ENCODE measurements at places on chromosomes 11 and 22.

GRCh38 chr22:40612291-40612751 is 24.2 kb downstream of the MRTFA start:
- DNase-seq: no peak

DNA sequence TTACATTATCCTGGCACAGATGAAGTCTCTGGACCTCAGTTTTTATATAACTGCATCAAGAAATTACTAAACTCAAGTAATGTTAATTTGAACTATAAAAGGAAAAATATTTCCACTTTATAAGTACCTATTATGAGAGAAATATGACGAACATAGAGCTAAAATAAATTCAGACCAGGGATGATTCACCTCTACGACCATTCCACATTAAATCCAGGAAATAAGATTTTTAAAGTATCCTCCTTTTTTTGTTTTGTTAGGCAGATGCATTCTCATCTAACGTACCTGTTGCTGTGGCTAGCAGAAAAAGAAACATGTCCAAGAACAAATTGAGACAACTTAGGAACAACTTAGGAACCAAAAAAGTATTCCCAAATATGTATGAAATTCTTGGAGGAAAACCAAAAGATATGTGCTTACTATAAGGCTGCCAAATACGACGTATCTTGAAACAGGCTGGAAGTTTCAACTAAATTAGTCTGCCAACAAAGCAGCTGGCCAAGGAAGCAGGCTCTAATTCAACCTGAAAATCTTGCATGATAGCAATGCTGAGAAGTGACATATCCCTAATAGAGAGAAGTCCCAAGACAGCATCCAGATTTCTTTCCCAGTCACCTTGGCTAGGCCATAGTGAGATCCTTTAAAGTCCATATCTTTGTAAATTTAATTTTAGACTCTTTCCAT is 15.7 kb downstream of the SPTY2D1 start:
- DNase-seq: no peak

DNA sequence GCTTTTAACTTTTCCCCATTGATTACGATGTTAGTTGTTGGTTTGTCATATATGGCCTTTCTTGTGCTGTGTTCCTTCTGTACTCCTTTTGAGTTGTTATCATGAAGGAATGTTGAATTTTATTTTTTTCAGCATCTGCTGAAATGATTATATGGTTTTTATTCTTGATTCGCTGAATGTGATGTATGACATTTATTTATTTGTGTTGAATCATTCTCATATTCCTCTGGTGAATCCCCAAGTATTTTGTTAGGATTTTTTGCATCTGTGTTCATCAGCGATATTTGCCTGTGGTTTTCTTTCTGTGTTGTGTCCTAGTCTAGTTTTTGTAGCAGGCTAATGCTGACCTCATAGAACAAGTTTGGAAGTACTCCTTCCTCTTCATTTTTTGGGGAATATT is 78.2 kb downstream of the GGT1 start:
- no peak for DNase-seq

GRCh38 chr11:117538263-117539135 is 210.8 kb downstream of the CEP164 start:
- no peak for DNase-seq

- DNase-seq: no peak
Measured at GRCh38 chr11:129703846-129704245, 111.8 kb upstream of the TMEM45B start.

DNA sequence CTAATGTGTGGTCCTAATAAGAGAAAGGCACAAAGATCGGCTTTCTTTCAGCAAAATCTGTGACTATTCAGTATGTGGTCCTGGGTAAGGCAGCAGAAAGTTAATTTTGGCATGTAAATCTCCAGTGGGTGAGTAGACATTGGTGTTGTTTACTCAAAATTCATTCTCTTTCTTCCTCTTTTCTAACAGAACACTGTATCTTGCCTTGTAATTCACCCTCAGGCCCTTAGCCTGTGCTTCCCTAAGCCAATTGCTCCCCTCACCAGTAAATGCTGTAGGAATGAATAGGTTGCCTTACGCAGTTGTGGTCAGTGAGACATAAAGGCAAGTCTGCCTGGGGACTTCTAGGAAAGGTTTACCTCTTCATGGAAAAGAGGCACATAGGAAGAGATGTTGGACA is 49.9 kb upstream of the PDE3B start:
- DNase-seq: no peak

DNA sequence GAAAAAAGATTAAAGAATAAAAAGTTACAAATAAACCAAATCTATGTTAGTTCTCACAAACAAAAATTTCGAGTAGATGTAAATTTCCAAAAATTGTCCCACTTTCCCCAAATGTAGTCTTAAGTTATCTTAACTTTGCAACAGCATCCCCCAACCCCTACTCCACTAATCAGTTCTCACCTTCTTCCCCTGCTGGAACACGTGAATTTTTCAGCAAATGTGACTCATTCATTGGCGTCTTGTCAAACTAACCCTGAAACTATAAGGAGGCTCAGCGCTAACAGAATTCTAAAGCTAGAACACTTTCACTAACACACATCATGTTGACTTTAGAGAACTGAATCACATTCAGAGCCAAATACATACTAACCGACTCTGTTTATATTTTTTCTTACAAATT is 46.1 kb downstream of the PHF21A start:
- no peak for DNase-seq

DNA sequence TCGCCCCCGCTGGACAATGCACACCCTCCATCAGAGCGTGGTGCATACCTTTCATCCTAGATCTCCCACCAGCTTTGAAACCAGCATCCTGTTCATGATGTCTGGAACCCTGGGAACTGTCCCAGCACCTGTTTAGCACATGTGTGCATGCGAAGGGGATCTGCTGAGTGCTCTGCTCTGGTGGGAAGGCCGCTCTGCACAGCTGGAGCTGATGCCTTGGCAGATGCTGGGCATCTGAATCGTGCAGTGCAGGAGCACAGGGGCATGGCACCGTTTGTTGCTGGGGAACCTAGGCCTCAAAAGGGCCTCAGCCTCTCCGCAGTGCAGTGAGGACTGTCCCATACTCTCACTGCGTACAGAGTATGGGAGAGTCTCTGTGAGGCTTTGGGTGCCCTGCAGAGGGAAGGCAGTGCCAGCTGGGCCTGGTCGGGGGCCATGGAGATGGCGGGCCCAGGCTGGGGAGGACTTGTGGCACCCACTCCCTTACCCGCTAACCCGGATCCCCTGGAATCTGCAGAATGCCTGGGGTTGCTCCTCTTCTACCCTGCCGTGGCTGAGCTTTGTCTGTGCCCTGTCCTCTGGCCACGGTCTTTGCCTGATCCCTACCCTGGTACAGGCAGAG is 72.9 kb upstream of the ATXN10 start:
- DNase-seq: no peak

DNA sequence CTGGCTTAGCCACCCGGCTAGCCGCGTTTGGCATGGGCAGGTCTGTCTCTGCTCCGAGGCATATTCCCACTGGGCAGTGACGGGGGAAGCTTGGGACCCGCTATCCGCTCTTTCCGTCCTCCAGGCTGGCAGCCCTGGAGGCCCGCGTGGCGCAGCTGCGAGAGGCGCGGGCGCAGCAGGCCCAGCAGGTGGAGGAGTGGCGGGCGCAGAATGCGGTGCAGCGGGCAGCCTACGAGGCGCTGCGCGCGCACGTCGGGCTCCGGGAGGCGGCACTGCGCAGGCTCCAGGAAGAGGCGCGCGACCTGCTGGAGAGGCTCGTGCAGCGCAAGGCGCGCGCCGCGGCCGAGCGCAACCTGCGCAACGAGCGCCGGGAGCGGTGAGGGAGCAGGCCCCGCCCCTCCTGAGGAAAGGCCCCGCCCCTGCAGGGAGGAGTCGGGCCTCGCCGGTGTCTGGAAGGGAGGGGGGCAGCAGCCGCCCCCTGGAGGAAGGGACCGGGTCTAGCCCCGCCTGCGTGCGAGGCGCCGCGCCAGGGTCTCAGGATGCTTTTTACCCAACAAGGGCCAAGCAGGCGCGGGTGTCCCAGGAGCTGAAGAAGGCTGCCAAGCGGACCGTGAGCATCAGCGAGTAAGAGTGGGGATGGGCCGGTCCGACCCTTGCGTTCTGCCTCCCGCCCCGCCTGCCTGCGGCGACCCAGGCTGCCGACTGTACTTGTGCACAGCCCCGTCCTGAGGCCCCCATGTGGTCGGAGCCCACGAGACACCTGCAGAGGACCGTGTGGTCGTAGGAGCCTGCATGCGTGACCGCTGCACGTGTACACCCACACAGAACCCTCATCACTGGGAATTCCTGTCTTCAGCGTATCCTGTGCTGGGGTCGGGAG is 7.9 kb downstream of the ATG16L2 start:
- peak; percentile 80 for DNase-seq

DNA sequence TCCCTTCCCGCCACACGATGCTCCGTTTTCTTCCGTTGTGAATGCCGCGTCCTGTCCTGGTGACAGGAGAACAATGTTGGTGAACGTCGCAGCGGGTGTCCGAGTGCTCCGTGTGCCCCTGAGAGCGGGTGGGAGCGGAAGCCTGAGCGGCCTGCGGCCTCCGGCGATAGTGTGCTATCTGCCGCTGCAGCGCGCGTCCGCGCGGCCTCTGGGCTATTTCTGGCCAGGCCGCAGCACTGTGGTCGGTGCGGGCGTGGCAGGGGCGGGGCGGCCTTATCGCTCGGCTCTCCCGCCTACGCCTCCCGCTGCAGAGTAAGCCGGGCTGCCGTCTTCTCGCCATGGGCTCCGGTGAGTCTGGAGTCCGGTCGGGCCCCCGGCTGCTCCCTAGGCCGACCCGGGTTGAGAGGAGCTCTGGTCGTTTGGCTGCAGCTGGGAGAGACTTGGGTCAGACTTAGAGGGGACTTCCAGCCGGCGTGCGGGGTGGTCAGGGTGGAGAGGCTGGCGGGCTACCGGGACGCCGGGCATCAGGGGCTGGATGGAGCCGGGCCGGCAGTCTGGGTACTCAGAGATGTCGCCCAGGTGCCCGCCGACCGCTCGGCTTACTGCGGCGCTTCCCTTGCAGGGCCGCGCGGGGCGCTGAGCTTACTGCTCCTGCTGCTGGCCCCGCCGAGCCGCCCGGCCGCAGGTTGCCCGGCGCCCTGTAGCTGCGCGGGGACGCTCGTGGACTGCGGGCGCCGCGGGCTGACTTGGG is at the start of gene GP1BB:
Gene GP1BB (plus strand): TSS at position 308 of the 751 bp plus-strand sequence. CDS start 31 bp downstream, at position 339.
- DNase-seq: no peak

- DNase-seq: no peak
Measured at GRCh38 chr11:3781423-3781822, 15.9 kb downstream of the NUP98 start.

DNA sequence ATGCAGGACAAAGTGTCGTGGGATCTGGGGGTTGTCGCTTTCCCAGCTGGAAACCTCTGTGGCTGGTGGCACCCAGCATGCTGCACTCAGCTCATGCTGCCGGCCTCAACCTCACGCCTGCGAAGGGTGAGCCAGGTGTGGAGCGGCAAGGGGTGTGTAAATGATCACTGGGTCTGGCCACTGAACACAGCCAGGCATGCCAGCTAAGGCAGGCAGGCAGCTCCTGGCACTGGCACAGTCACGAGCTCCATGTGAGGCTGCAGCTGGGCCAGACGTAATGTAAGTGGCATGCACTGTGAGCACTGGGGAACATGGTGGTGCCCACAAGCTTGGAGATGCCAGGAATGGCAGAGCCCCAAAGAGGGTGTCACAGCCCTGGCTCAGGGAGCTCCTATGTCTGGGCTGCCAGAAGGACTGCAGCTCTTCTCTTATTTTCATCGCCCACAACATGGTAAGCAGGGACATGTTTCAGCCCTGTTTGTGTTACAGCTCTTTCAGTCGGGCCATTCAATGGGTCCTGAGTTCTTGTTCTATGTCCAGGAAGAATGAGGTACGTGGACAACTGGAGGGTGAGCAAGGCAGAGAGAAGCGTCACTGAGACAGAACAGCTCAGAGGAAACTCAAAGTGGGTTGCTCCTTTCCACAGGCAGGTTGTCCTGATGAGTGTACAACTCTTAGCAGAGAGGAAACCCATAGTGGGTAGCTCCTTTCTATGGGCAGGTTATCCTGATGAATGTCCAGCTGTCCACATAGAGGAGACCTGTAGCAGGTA is 403.8 kb downstream of the CNTN5 start:
- no peak for DNase-seq

- no peak for DNase-seq
Measured at GRCh38 chr11:94224078-94224477, 80.3 kb upstream of the IZUMO1R start.

DNA sequence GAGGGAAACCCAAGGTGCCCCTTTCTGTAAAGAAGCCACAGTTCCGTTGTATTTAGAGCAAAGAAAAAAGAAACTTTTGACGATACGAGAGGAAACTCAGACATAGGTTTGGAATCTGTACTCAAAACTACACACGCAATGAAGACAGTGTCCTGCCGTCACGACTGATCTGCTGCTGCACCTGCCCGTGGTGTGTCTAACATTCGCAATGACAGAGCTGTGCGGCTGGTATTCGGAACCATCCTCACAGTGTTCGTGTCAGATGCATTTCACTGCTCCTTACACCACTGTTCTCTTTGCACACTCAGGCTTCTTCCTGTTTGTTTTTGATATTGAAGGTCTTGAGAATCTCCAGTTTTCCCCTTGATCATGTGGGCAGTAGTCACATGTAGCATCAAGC is 84.8 kb downstream of the RTL6 start:
- DNase-seq: no peak

GRCh38 chr22:45587638-45588505 is 83.8 kb upstream of the ATXN10 start:
- no peak for DNase-seq

DNA sequence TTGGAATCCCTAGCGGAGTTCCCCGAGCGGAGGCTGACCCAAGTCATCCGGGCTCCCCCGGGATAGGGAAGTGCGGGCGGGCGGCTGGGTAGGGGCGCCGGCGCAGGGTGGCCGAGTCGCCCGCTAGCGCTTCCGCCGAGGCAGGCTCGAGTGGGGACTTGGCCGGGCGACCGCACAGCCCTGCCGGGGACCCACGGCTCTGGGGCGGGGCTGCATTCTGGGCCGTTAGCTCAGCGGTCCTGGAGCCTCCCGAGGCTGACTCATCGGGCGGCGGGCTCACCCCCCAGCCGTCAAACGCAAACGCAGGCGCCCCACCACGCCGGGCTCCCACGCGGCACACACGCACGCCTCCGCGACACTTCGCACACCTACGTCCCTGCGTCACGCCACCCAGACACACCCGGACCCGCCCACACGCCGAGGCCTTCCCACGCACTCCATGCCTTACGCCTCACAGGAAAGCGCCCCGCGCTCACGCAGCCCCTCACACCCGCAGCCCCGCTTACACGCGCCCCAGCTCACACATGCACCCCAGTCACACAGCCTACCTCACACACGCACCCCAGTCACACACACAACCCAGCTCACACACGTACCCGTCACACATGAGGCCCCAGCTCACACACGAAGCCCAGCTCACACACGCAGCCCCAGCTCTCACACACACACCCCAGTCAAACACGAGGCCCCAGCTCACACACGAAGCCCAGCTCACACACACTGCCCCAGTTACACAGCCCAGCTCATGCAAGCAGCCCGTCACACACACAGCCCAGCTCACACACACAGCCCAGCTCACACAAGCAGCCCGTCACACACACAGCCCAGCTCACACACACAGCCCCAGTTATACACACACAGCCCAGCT is 1.2 kb downstream of the PHLDB1 start:
- no peak for DNase-seq

GRCh38 chr11:101104716-101105115 is 24.9 kb downstream of the PGR start:
- no peak for DNase-seq

GRCh38 chr11:119752345-119752871 is 23.4 kb upstream of the NECTIN1 start:
- no peak for DNase-seq

GRCh38 chr11:106072804-106073203 is 4.3 kb downstream of the KBTBD3 start:
- DNase-seq: no peak

GRCh38 chr22:26021516-26021915 is 147.7 kb upstream of the SEZ6L start:
- DNase-seq: no peak

GRCh38 chr22:24465566-24465965 is 29.6 kb upstream of the UPB1 start:
- peak; percentile 14 for DNase-seq

GRCh38 chr11:34823639-34824038 is 92.5 kb downstream of the APIP start:
- no peak for DNase-seq
